Left lung (tissue), 14 donors: ENCODE measurements at places on chromosomes 3 and 15. TPM values are rescaled to one million over a fixed set of nuclear protein-coding genes. Genes with fewer than 3 reads are reported as not detected.

Gene ZNF385D
- 15.2 TPM for polyA plus RNA-seq

Gene ZFYVE19
- 29.4 TPM for polyA plus RNA-seq

Gene CLASP2
- 73.3 TPM for polyA plus RNA-seq

Gene TMCO5A
- polyA plus RNA-seq: not detected

Gene MAP1A
- 8.7 TPM for polyA plus RNA-seq

Gene LARP6
- 16.3 TPM for polyA plus RNA-seq

Gene RBMS3
- polyA plus RNA-seq: 37.9 TPM

Gene CHRNA7
- 27.1 TPM for polyA plus RNA-seq

Gene JAGN1
- polyA plus RNA-seq: 38.5 TPM

Gene DENND6A
- 31.4 TPM for polyA plus RNA-seq

Gene GHSR
- polyA plus RNA-seq: not detected

Gene EXD1
- polyA plus RNA-seq: not detected

Gene FBN1
- polyA plus RNA-seq: 90.4 TPM

Gene ALG1L2
- polyA plus RNA-seq: 4.4 TPM

Gene GPR160
- 14.9 TPM for polyA plus RNA-seq

Gene ITIH3
- polyA plus RNA-seq: 2.0 TPM

Gene SAMD7
- 0.08 TPM for polyA plus RNA-seq

Gene NOX5
- 0.48 TPM for polyA plus RNA-seq

Gene XCR1
- polyA plus RNA-seq: 1.1 TPM

Gene STRIT1
- polyA plus RNA-seq: not detected

Gene ANKRD63
- polyA plus RNA-seq: not detected

Gene TLR9
- 0.37 TPM for polyA plus RNA-seq

Gene FBXW12
- polyA plus RNA-seq: 0.33 TPM

Gene ALAS1
- polyA plus RNA-seq: 31.6 TPM

Gene AMOTL2
- 53.4 TPM for polyA plus RNA-seq

Gene MYL3
- polyA plus RNA-seq: 12.9 TPM

Gene CTXND1
- 32.2 TPM for polyA plus RNA-seq

Gene TIPARP
- polyA plus RNA-seq: 25.3 TPM

Gene SV2B
- 1.1 TPM for polyA plus RNA-seq

Gene PTPRG
- 54.0 TPM for polyA plus RNA-seq

Gene IL5RA
- 1.3 TPM for polyA plus RNA-seq

Gene GOLGA8M
- 3.5 TPM for polyA plus RNA-seq

Gene TM4SF18
- 9.4 TPM for polyA plus RNA-seq

Gene LSAMP
- polyA plus RNA-seq: 28.0 TPM

Gene HRG
- polyA plus RNA-seq: 0.30 TPM

Gene NRROS
- polyA plus RNA-seq: 4.8 TPM

Gene TM4SF1
- 103 TPM for polyA plus RNA-seq

Gene C3orf22
- polyA plus RNA-seq: 0.11 TPM

Gene SH2D7
- 0.56 TPM for polyA plus RNA-seq

Gene AHSG
- polyA plus RNA-seq: not detected

Gene ST8SIA2
- 5.0 TPM for polyA plus RNA-seq

Gene RASGRP1
- 1.7 TPM for polyA plus RNA-seq

Gene CACNA1D
- polyA plus RNA-seq: 65.9 TPM

Gene TMEM266
- 2.5 TPM for polyA plus RNA-seq

Gene PEX5L
- polyA plus RNA-seq: 0.59 TPM

Gene SST
- 0.58 TPM for polyA plus RNA-seq

Gene BMF
- polyA plus RNA-seq: 50.3 TPM

Gene UCN2
- 0.15 TPM for polyA plus RNA-seq

Gene AMIGO3
- polyA plus RNA-seq: 1.5 TPM

Gene SLC22A14
- polyA plus RNA-seq: 0.18 TPM

Gene ZNF639
- polyA plus RNA-seq: 63.0 TPM

Gene PLCB2
- 13.9 TPM for polyA plus RNA-seq

Gene CLDN1
- polyA plus RNA-seq: 1.3 TPM

Gene FEZF2
- not detected for polyA plus RNA-seq

Gene HERC2
- polyA plus RNA-seq: 54.9 TPM

Gene KNG1
- 0.47 TPM for polyA plus RNA-seq

Gene UROC1
- polyA plus RNA-seq: 0.11 TPM

Gene TYRO3
- polyA plus RNA-seq: 49.8 TPM
